NCI-H1930 (cell line): ENCODE measurements at places on chromosomes 12 and 14.

DNA sequence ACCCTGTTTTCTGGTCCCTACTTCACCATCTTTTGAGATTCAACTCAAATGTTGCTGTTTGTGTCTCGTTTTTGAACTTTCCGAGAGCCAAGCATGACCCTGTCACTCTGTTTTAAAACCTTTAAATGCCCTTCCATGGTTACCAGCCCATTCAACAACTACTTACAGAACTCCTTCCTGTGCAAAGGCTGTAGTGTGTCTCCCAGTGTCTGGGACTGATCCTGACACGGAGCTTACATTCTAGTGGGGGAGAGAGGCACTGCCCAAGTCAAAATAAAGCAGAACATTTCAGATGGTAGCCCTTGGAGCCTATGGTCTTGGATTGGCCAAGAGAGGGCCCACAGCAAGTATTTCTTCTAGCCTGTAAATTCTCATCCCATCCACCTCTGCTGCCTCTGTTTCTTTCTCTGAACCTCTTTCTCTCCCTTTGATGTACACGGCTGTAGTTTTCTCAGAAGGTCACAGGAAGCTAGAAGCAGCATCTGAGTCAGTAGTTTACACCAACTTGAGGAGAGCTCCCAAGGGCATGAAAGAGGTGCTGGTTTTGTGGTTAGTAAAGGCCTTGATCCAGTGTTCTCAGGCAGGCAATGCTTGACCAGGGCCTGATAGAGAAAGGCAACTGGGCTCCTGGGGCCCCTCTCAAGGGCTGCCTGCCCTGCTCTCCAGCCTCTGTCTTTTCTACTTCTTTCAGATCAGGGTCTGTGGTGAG lies 42.3 kb upstream of the SLC24A4 start:
- no peak for DNase-seq

DNA sequence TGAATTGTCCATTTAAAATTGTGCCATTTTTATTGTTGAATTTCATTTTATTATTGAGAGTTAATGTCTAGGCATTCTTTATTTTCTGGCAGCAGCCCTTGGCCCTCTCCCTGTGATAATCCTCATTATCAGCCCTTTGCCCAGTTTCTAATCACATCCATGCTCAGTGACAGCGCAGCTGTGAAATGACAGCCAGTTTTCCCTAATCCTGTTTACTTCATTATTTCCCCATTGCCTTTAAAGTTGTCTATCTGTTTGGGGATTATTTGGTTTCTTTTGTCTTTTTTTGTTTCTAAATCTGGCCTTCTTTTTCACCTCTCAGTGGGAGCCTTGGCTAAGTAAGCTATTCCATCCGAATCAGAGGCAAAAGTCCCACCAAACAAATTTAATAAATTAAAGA lies 476.9 kb downstream of the SLC6A15 start:
- no peak for DNase-seq

- DNase-seq: no peak
Observed at GRCh38 chr14:99530407-99531155, 49.4 kb downstream of the CCNK start.

DNA sequence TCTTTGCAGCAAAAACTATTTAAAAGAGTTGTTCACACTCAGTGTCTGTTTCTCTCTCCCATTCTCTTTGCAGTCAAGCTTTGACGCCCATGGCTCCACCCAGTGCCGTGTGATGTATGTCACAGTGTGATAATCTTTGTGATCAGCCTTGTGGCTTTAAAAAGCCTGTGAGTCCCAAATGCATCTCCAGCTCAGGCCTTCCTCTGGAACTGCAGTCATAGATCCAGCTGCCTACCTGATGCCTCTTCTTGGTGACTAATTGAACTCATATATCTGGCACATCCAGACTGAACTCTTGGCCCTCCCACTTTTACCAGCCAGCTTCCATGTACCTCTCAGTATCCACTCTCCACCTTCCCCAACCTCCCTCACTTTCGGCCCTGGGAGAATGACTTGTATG lies 182.8 kb upstream of the ARHGAP5 start:
- DNase-seq: no peak

GRCh38 chr12:21155522-21156351 lies 24.7 kb downstream of the SLCO1B1 start:
- DNase-seq: no peak

DNA sequence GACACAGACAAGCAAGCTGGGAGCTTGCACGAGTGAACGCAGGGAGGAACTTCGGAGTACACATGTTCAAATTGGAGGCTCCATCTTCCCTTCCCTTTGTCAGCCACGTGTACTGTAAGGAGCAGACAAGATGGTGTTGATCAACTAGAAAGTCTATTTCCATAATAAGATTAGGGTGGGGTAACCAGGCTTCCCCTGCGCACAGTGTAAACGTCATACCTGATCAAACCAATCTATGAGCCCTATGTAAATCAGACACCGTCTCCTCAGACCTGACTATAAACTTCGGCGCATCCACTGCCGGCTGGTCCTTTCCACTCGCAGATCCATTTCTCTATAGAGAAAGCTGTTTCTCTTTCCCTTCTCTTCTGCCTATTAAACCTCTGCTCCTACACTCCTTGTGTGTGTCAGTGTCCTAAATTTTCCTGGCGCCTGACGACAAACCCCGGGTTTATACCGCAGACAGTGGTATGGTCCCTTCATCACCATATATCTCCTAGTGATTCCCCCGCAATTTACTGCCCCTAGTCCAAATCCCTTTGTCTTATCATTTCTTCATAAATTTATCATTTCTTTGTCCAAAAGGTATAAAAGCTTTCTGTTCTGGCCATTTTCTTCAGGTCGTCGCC lies 7.5 kb upstream of the ETFBKMT start:
- peak; percentile 88 for DNase-seq

DNA sequence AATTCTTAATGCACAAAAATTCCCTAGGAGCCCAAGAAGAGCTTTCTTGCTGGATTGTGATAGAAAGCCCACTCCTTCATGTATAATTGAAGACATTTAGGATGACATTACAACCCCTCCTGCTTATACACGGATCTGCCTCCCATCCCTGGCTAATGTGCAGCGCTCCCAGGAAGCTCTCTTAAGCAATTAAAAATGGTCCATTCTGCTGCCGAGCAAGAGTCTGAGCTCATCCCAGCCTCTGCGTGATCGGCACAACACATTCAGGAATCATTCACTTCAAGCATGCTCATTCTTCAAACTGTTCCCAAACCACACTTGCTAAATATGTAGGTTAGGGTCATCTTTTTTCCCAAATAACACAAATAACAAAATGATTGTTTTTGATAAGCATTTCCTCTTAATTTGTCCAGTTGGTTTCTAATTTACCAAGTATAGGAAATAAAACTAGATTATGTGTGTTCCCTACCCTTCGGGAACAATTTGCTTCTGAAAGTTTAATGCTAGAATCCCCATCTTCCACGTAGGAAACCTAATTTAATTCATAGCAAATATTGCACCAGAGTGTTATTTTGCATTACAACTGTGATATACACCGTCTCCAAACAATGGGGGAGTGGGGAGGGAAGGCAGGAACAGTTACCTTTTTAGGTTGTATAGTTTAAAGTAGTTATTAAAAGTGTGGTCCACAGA lies 17.3 kb upstream of the TMEM233 start:
- DNase-seq: no peak

DNA sequence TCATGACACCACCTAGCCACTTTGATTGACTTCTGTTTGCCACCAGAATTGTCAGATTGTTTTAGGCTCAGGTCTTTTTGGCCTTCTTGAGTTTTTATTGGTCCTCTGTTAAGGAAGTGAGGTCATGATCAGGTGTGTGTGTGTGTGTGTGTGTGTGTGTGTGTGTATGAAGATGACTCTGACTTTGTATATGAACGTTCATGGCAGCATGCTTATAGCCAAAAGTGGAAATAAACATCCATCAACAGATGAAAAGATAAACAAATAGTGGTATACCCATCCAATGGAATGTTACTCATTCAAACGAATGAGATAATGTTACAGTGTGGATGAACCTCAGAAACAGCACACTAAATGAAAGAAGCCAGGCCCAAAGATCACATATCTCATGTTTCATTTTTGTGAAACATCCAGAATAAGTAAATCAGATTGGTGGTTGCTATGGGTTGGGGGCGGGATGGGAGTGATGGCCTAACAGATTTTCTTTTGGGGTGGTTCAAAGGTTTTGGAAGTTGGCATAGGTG lies 258.6 kb downstream of the KTN1 start:
- DNase-seq: no peak

- no peak for DNase-seq
Observed at GRCh38 chr12:114933428-114934160, 249.6 kb upstream of the TBX3 start.

- no peak for DNase-seq
Observed at GRCh38 chr12:46266382-46266791, 2.5 kb downstream of the SLC38A1 start.

- no peak for DNase-seq
Observed at GRCh38 chr12:7005311-7005710, 13.0 kb downstream of the LPCAT3 start.

DNA sequence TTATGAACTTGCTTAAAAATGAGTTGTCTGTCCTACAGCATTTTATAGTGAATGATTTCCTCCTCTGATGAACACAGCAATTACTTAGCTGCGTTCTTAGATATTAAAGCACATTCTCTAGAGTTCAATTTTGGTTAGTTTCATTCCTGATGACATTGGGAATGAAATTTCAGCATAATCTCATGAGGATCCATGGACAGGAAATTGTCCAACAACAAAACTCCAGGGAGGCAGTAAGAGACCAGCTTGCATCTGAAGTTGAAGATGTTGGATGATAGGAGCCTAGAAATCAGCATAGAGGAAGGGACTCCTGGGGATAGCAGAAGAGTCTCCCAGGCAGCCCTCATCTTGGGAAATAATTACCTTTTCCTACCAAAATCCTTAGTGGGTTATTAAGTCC lies 128.7 kb upstream of the RAP1B start:
- DNase-seq: no peak

GRCh38 chr14:86065407-86065806 lies 535.5 kb downstream of the FLRT2 start:
- DNase-seq: no peak

DNA sequence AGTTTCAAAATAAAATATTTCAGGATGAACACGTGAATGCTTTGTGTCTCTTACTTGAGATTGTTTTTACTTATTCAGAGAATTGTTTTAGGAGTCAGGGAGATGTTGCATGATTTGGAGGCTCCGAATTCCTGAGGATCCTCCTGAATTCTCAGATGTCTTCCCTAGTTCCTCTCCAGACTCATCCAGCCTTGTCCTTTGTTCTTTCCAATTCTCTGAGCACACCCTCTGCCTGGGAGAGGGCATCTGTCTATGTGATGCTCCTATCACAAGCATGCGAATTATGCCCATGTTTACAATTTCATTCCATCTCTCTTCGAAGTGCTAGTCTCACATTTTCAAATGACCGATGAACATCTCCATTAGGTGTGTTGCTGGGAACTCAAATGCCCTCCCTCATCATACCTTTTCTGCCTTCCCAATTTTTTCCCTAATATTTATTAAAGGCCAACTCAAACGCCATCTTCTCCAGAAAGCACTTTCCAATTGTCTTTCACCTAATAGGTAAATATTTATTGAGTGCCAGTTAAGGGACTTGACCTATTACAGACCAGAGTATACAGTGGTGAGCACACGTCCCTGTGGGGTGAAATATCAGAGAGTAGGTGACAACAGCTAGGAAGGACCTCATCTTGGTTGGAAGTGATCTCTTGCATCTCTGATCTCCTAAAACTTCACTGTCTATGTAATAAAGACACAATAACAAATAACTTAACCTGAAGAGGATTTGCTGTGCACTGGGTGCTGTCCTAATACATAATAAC lies 64.4 kb downstream of the ARF6 start:
- DNase-seq: no peak

DNA sequence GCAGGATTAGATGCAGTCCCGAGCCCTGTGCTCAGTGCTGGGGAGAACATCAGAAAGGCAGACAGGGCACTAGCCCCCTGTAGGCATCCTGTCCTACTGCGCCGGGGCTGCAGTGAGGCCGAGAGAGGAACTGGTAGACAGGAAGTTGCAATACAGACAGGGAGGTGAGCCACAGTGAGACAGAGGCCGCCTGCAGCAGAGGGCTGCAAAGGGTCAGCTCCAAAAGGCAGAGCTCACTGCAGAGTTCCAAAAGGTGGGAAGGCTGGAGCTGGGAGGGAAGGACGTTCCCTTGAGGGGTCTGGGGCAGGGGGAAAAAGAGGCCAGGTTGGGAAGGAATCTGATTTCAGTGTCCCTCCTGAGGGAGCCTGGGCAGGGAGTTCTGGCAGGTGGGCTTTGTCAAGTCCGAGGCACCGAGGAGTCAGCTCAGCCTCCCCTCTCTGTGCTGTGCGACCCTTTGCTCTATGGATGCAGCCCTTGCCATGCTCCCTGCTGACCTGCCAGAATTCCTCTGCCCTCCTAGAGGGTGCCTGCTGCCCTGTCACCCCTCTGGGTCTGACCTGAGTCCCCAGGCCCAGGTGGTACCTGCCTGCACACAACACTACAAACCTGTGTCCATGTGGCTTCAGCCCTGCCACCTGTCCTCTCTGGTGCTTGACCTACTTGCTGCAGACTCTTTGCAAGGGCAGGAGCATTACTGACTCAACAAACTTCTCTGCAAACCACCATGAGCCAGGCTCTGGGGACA lies 63.5 kb downstream of the PRMT8 start:
- no peak for DNase-seq

DNA sequence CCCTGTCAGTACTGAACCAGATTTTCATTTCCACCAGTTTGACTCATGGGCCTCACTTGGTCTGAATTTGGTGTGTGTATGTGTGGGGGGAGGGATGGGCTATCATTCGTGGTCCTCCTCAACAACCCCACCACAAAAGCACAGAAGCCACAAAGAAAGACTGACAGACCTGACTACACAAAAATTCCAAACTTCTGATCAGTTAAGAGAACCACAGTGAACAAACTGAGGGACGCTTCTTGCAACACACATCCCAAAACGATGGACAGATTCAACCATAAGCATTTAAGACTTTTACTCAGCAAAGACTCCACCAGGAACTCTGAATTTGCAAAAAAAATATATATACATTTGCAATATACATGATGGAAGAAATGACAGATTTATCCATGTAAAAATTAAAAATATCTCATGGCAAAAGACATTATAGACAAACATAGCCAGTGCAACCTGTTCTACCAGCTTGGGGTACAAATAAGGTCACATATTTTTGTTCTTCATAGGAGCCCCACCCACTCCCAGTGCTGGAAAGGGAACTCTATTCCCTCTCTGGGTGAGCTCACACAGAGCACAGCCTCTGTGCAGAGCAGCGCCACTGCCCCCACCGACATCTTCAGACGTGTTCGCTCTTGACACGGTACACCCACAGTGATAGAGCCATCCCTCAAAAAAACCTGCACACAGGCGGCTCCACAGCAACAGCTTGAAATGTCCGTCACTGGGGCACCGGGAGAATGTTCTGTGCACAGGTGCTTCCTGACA lies 49.7 kb downstream of the JAG2 start:
- no peak for DNase-seq

- DNase-seq: no peak
Observed at GRCh38 chr14:75493592-75494087, 28.6 kb upstream of the BATF start.
